NCI-H510A treated with DMSO at 0.1 percent for 48 hours (cell line): ENCODE measurements at places on chromosomes 5 and 9.

DNA sequence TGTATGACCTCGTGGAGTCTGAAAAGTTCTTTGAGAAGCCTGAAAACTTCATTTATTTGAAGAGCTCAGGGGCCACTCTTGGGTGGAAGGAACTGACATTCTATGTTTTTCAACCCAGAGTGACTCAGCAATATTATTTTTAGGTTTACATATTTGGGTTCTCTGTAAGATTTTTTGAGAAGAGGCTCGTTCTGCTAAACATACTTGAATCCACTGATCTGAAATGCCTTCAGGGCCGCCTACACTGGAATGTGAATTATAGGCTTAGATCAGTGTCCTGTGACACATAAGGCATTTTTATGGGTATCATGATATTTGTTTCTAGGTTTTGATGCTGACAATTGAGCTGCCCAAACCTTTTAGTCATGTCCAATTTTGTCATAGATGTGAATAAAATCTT is 86.2 kb downstream of the PSAT1 start:
- no peak for DNase-seq

GRCh38 chr9:91427873-91428272 is 4.2 kb upstream of the NFIL3 start:
- no peak for DNase-seq

DNA sequence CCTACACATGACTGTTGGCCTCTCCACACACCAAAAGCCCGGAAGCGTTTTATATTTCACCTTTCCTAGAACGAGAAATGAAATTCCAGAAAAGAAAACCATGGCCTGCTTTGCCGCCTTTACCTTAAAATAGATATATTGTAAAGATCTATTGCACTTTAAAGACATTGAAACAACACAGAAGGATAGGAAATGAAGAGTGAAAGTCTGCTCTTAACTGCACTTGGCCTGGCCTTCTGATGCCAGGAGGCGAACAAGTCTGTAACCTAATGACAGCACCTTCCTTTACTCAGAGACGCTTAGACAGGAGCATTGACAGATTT is 6.7 kb downstream of the PRDM6 start:
- no peak for DNase-seq

GRCh38 chr9:127612939-127613582 is 984 bp downstream of the STXBP1 start:
- peak; percentile 70 for DNase-seq

DNA sequence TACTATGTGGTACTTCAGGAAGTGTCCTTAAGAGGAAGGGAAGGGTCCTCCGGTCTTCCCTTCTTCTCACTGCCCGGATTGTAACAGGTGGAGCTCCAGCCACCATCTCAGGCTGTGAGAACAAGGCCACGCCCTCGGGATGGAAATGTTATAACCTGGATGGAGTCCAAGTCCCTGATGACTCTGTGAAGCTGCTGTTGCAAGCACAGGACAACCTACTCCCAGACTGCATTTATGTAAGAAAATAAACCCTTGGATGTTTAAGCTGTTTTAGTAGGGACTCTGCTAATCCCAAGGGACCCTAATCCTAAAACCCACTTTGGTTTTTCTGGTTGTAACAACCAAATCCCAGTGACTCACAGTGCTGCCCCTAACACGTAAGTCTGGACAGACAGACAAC is 221.6 kb downstream of the ACTL7B start:
- peak; percentile 73 for DNase-seq

- DNase-seq = no peak
Measured at GRCh38 chr9:97809666-97810344, 43.2 kb upstream of the FOXE1 start.

GRCh38 chr9:95297316-95297715 is 20.2 kb downstream of the FANCC start:
- DNase-seq = no peak

DNA sequence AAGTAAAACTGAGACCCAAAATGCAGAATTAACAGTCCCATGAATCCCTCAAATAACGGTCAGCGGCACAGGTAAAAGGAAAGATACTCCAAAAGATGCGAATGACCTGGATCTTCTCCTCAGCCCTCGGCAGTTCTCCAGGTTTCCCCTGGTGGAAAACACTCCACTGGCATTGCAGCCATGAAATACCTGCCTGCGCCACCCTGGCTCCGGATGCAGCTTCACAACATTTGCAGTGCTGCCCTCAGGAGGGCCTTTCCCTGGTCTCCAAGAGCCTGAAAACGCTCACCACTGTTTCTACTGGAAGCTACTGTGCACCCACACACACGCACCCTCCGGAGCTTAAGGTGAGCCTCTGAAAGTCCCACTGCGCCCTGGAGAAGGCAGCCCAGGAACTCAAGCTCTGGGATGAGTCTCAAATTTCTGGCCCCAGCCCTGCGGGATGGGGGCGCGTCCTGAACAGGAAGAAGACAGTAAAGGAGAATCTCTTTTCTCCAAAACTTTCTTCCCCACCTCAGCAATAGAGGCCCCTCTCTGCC is 612 bp downstream of the UGT3A2 start:
- DNase-seq = no peak

- no peak for DNase-seq
Measured at GRCh38 chr5:97208714-97209113, 25.7 kb upstream of the RIOK2 start.

GRCh38 chr5:157245476-157245875 is 20.4 kb upstream of the CYFIP2 start:
- no peak for DNase-seq

DNA sequence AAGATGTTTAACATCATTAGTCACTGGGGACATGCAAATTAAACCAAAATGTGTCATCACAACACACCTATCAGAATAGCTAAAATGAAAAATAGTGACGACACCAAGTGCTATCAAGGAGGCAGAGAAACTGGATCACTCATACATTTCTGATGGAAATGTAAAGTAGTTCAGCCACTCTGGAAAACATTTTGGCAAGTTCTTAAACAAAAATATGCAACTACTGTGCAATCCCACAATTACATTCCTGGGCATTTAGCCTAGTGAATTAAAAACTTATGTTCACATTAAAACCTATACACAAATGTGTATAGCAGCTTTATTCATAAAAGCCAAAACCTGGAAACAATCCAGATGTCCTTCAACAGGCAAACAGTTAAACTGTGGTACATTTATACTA is 53.1 kb downstream of the SVEP1 start:
- DNase-seq = no peak

DNA sequence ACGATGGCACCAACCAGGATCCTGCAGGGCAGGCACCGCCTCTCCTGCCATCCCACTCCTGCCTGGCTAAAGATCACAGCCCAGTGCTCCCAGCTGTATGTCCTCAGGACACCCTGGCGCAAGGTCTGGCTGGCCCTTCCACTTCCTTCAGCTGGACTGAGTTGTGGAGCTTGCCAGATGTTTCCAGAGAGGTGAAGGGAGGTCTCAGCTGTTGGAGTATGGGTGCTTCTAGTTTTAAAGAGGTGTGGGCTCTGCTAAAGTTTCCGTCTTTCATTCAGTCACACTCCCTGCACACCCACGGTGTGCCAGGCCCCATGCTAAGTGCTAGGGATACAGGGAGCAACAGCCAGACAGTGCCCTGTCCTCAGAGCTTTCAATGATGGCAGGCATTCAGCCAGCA is 34.1 kb downstream of the C5orf15 start:
- DNase-seq = no peak
